ENCODE measurements at places on chromosomes 7 and 10. TPM values are rescaled to one million over a fixed set of nuclear protein-coding genes. Genes with fewer than 3 reads are reported as not detected.

The CEP41 gene
- 21.6 TPM for total RNA-seq

The CHAT gene
- total RNA-seq = not detected

The ASZ1 gene
- not detected for total RNA-seq

The SPDYE6 gene
- total RNA-seq = not detected

The FXYD4 gene
- not detected for total RNA-seq

The EIF3A gene
- total RNA-seq = 187 TPM

The FAM25A gene
- total RNA-seq = not detected

The PRSS37 gene
- not detected for total RNA-seq

The CALN1 gene
- not detected for total RNA-seq

The GIMAP8 gene
- total RNA-seq = 0.09 TPM

The CRYGN gene
- total RNA-seq = 0.16 TPM

The TRIM74 gene
- total RNA-seq = not detected

The SFRP5 gene
- total RNA-seq = not detected

The C7orf57 gene
- total RNA-seq = 0.09 TPM

The NMT2 gene
- total RNA-seq = 18.3 TPM

The HKDC1 gene
- 0.16 TPM for total RNA-seq

The PAX4 gene
- not detected for total RNA-seq

The ANKRD1 gene
- total RNA-seq = 1.4 TPM

The TLX1 gene
- total RNA-seq = not detected

The SYT15 gene
- 0.41 TPM for total RNA-seq

The ZKSCAN1 gene
- 41.9 TPM for total RNA-seq

The MYL10 gene
- total RNA-seq = not detected

The KCNK18 gene
- total RNA-seq = not detected

The NRG3 gene
- total RNA-seq = not detected

The NCOA4 gene
- total RNA-seq = 187 TPM

The PCLO gene
- 0.36 TPM for total RNA-seq

The NKX2-3 gene
- total RNA-seq = not detected

The CNTNAP2 gene
- total RNA-seq = not detected

The STK31 gene
- total RNA-seq = 0.33 TPM

The ZP3 gene
- 0.63 TPM for total RNA-seq

The AKR1C4 gene
- not detected for total RNA-seq

The DOCK4 gene
- 7.6 TPM for total RNA-seq

The GPRIN2 gene
- not detected for total RNA-seq

The TUBAL3 gene
- total RNA-seq = not detected

The PPIA gene
- total RNA-seq = 1,562 TPM

The NOS3 gene
- total RNA-seq = 4.6 TPM

The ITPRID1 gene
- not detected for total RNA-seq

The KDM7A gene
- 6.9 TPM for total RNA-seq

The PTER gene
- total RNA-seq = 20.5 TPM

The ZNF804B gene
- not detected for total RNA-seq

The MOGAT3 gene
- total RNA-seq = not detected

The TMEM270 gene
- not detected for total RNA-seq

The GALNT17 gene
- not detected for total RNA-seq

The SYT15B gene
- not detected for total RNA-seq

The CCDC172 gene
- total RNA-seq = not detected

The CARD11 gene
- total RNA-seq = under 0.01 TPM

The ZNF425 gene
- 4.3 TPM for total RNA-seq

The WNT8B gene
- not detected for total RNA-seq

The RPEL1 gene
- under 0.01 TPM for total RNA-seq

The SEMA3D gene
- total RNA-seq = 51.2 TPM

The VAX1 gene
- total RNA-seq = not detected

The GHRHR gene
- total RNA-seq = not detected

The STEAP2 gene
- total RNA-seq = 28.4 TPM

The PNLIPRP1 gene
- not detected for total RNA-seq

The NODAL gene
- total RNA-seq = not detected
